ENCODE measurements at places on chromosomes 2 and 18.
A peak's percentile ranks its signal among the peaks of the same experiment; 100 is the strongest.

- DNase-seq, result no peak
Measured at GRCh38 chr18:48216639-48217257, 192.4 kb downstream of the ZBTB7C start.

DNA sequence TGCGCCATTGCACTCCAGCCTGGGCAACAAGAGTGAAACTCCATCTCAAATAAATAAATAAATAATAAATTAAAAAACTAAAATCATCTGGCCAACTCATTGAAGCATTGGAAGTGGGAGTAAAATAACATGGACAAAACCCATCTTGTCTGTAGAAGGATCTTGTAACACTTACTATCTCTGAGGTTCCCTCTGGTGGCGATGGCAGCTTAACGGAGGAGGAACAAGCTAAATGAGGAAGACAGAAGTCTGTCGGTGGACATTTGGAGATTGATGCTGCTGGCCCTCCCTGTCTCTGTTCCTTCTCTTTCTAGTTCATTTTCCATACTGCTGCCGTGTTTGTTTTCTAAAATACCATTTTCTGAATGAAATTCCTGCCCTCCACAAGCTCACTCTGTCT, 43.4 kb downstream of the ZCCHC2 start:
- no peak for DNase-seq

DNA sequence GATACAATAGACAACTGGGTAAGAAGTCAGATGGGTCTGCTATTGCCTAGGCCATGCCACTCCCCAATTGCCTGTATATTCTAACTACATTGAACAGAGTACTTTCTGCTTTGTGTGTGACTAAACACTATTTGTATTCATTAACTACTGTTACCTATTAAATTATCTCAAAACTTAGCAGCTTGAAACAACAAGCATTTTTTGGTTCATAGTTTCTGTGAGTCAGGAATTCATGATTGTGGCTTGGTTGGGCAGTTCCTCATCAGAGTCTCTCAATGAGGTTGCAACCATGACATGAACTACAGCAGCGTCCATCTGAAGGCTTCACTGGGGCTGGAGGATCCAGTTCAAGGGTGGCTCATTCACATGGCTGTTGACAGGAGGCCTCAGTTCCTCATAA, 205.7 kb downstream of the EN1 start:
- no peak for DNase-seq

GRCh38 chr18:75207310-75208154, 1.4 kb downstream of the PTGR3 start:
- DNase-seq, result no peak

DNA sequence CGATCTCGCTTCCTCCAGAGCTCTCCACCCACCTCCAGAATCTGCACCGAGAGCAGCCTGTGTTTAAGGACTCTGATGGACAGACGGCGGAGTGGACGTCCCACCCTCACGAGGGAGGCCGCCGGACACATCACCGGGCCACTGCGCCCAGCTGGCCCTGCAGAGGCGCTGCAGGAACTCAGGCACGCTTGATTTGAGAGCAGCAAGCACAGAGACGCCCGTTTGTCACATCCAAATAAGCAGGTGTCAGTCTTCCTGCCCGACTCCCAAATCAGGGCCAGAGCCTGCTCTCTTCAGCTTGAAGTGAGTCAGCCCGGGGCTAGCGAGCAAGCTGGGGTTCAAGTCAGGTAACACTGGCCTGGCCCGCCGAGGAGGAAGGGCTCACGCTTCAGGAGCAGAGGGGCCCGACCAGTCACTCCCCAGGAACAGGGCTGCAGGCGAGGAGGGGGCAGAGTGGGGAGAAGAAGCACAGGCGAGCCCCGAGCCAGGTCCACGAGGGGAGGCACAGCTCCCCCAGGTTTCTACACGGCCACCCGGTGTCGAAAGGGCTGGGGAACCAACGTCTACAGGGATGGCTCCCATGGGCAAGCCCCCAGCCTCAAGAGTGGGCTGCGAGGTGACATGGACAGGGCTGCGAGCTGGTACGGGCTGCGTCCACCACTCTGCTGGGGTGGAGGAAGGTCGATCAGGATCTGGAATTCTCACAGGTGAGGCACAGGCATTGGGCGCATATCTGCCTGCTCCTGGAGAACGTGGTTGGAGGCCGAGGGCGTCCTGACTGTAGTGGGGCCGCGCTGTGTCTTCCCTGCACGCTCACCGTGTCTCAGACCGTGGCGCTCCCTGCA, 52.5 kb upstream of the CTDP1 start:
- DNase-seq, result no peak

DNA sequence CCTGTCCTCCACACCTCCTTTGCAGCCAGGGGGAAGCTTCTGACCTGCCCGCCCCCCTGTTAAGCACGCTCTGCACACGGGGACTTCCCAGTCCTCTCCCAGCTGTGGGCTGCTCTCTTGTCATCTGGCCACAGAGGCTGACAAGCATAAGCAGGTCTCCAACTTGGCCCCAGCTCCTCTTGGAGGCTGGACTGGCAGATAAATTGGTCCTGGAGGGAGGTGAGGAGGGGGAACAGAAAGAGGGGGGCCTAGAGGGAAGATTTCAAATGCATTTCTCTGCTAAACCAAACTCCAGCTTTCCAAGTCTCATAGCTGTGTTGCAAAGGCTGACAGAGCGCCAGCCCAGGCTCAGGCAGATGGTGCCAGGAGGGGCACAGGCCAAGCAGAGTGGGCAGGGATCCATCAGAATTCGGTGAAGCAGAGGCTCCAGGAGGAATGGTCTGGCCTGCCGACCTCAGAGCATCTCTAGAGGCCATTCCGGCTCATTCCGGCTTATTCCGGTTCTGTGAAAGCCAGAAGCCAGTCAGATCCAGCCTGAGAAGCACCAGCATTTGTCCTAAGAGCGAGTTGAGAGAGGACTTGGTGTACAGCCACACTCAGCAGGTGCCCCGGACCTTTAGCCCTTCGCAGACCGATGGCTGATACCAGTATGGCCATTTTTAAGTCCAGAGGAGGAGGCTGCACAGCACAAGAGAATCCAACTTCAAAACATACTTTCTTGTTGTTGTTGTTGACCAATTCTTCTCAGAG, 508.9 kb upstream of the MYT1L start:
- DNase-seq, result no peak

- DNase-seq, result no peak
Measured at GRCh38 chr2:64823794-64824193, 165.4 kb upstream of the SLC1A4 start.

DNA sequence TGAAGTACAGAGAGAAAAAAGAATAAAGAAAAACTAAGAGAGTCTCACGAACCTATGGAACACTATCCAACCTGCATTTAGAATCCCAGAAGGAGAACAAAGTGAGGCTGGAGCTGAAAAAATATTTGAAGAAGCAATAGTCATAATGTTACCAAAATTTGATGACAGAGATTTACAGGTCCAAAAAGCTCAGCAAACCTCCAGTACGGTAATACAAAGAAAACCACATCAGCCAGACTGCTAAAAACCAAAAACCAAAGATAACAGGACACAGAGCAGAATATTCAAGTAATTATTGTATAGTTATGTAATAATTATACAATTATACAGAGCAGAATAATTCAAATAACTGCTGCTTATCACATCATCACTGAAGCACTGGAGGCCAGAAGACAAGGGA, 23.7 kb downstream of the ATL2 start:
- no peak for DNase-seq

- DNase-seq, result no peak
Measured at GRCh38 chr2:8281950-8282857, 399.7 kb upstream of the ID2 start.

GRCh38 chr18:59737776-59738300, 40.6 kb upstream of the CCBE1 start:
- DNase-seq, result no peak

GRCh38 chr18:66136039-66136438, 385.2 kb downstream of the CDH7 start:
- DNase-seq, result no peak

GRCh38 chr2:172100080-172100934, 2.4 kb downstream of the DLX2 start:
- no peak for DNase-seq

DNA sequence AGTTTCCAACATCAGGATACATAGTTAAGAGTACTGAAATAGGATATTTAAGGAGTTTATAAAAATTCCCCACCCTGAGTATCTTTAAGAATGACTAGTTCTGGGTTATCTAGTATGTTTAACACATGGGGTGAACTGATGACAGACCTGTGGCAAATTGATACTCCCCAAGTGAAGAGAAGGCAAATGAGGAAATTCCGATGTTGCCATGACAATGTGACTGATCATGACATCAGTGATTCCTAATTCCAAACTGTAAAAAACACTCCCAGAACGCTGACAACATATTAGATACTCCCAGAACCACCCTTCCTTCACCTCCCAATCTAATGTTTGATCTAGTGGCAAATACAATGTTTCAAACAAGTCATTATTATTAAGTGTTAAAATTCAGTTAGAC, 77.6 kb downstream of the RBMS1 start:
- no peak for DNase-seq

DNA sequence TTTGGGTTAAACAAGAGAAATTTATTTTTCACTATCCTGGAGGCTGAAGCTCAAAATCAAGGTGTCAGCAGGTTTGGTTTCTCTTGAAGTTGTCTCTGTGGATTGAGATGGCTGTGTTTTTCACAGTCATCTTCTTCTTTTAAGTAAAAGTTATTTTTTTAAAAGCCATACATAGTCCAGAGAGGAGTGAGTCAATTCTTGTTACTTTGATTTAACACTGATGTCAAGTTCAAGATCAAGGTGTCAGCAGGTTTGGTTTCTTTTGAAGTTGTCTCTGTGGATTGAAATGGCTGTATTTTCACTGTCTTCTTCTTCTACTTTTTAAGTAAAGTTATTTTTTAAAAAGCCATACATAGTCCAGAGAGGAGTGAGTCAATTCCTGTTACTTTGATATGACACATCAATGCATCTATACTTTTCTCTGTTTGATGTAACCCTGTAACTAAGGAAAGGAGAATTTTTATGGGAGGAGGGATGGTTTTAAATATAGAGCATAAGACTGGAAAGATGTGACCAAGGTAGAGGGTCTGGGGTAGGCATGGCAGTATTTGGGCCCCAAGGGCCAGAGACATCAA, 22.5 kb upstream of the RASGRP3 start:
- no peak for DNase-seq

GRCh38 chr2:110099471-110100225, 16.0 kb downstream of the MALL start:
- no peak for DNase-seq

GRCh38 chr18:58980991-58981390, 116.3 kb downstream of the ZNF532 start:
- no peak for DNase-seq

DNA sequence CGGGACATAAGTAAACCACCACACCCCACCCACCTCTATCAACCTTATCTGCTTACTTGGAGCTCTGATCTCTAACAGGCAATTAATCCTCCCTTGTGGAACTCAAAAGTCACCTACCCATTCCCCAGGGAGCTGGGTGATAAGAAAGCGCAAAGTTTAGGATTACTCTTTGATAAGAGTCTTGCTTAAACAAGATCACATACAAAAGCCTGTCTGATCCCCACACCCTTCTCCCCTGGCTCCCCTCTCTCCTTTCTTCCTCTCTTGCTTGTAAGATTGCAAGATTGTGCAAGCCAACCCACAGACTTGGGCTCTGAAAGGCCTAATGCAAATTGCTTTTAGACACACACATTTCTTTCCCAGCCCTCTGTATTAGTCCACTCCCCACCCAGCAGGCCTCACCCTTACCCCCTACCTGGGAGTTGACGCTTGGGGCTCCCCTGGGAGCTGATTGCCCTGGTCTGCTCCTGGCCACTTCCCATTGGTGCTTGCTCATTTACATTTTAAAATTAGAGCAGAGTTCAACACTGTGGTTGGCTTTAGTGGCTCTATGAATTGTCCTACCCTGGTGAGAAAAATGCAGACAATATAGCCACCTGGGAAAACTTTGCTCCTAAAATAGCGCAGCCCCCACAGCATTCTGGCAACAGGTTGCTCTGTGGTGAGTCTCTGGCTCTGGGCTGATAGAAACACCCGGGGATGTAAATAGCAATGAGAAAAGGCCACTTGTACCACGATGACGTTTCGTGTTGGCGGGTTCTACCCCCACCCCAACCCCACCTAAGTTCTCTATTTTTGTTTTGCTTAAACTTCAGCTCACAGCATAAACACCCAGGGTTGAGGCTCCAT, 92.8 kb upstream of the MSH2 start:
- DNase-seq, result no peak

DNA sequence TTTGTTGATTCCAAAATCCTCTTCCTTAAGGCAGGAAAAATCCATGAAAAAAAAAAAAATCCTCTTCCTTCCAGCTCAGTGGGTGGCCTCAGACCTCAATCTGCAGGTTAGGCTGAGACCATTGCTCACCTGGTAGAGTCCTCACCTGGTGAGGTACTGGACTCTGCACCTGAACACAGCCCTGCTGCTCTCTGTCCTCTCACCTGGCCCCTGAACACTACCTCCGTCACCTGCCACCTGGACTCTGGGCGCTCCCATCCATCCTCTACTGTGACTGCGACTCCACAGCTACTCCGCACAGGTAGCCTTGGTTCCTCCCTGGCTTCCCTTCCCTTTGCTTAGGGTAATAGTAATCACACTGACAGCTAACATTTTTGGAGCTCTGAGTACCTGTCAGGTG, 22.1 kb downstream of the TYMS start:
- DNase-seq, result no peak

- DNase-seq, result peak; percentile 44
Measured at GRCh38 chr2:118992740-118993391, 50.9 kb downstream of the MARCO start.

DNA sequence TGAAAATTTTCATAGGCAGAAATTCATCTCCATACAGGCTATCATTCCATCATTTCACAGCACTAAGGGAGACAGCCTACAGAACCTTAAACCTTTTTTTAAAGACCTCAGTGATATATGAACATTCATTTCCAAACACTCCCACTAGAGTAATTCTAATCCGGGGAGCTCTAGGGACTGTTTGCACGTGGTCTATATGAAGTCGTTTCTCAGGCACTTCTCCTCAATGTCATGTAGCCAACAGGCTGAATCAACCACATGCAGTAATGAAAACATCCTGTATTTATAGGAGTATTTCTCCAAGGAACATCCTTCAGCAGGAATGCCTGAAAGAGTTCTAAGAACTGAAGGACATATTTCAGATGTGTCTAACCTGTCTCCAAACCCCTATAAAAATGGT, 97.3 kb upstream of the CREB1 start:
- DNase-seq, result no peak

All from activated naive CD4-positive, alpha-beta T cell treated with anti-CD3 and anti-CD28 coated beads, Interleukin-2, amount 50 U/mL, for 72 hours (primary cell).